ENCODE measurements at places on chromosomes 7 and 10.

- DNase-seq: no peak
Observed at GRCh38 chr10:106832846-106833245, 331.7 kb downstream of the SORCS1 start.

- DNase-seq: no peak
Observed at GRCh38 chr7:1758028-1758858, 88.2 kb downstream of the ELFN1 start.

DNA sequence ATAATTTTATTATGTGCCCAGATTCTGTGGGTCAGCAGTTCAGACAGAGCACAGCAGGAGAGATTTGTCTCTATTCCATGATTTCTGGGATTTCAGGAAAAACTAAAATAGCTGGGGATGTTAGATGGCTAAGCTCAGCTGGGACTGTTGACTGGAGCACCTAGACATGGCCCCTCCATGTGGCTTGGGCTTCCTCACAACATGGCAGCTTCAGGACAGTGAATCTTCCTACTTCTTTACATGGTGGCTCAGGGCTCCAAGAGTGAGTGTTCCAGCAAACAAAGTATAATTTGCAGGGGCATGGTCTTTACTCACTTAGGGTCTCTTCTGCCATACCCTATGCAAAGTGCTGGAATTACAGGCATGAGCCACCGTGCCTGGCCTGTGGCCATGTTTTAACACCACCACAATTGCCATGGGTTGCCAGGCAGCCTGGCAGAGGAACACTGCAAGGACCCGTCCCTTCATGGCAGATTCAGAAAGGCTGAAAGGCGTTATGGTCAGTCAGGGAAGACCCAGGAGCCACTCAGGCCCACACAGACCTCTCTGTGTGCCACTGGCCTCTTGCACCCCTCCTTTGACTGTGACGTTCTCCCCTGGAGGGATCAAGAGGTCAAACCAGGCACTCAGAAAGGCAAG is 50.8 kb upstream of the ZMIZ1 start:
- no peak for DNase-seq

DNA sequence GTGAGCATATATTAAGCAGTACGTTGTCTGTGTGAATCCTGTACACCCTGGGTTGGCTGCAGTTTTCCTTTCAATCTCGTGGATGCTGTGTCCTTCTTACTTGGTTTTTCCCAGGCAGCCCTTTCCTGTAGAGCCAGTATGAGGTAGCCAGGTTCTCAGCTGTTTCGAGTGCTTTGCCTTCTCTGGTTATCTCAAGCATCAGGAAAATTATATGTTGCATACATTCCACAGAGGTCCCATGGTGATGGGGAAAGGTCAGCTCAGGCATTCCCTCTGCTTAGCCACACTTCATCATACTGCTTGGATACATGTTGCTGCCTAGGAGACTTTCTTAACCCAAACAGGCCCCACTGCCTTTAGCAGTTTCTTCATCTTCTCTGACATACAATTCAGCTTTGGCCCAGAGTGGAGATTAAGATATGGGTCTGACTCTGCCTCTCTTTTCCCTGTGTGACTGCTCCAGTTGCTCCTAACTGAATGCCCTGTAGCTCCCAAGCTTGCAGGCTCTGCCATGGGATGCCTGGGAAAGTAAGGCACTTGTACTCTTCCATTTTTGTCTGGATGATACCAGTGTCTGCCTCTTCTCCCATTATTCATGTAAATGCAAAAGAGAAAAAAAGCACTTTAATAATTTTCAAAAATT is 11.3 kb downstream of the GNAI1 start:
- DNase-seq: peak; percentile 24
